ENCODE measurements at places on chromosomes 7 and 10.
A peak's percentile ranks its signal among the peaks of the same experiment; 100 is the strongest.

DNA sequence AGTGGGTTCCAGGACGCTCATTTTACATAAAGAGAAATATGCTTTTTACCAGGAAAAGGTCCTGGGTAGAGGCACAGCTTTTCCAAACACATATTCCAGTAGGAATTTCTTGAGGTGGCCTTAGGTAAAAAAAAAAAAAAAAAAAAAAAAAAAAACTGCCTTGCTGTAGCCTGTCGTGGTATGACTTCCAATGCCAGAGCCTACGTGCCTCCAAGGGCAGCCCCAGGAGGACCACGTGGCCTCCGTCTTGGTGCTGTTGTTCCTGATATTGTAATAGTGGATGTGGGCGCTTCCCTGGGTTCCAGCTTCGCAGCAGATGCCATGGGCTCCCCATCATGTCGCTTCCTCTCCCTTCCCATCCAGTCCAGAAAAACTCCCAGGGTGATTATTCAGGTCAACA, 49.3 kb downstream of the PRKAG2 start:
- DNase-seq: no peak

DNA sequence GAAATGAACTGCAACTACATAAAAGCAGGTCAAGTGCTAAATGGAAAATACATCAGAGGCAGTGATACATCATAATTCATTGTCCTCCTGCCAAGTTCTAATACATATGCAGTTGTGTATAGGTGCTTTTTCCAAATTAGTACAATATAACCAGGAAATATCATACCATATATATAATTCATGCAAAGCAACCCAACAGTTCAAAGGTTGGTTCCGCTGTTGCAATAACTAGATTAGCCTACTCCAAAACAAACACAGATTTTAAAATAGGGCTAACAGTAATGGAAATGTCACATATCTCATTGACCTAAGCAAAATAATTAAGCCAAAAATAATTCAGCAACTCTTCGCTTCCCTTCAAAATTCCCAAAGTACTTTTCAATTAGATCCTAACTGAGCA, 88.9 kb upstream of the NEBL start:
- no peak for DNase-seq

DNA sequence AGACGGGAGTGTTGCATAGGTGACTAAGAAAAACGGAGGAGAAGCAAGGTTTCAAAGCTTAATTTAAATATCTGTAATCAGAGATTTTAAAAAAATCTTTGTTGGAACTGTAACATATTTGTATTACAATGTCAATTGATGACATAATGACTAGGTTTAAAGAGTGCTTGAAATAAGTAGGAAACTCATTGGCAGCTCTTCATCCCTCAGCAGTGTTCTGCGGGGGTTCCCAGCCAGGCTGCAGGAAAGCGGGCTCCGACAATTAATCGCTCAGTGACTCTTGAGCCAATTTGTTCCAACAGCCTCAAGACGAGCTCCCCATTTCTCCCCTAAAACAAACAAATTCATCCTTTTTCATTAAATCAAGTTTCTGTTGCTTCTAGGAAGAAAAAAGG, 22.6 kb downstream of the CPXM2 start:
- DNase-seq: no peak

DNA sequence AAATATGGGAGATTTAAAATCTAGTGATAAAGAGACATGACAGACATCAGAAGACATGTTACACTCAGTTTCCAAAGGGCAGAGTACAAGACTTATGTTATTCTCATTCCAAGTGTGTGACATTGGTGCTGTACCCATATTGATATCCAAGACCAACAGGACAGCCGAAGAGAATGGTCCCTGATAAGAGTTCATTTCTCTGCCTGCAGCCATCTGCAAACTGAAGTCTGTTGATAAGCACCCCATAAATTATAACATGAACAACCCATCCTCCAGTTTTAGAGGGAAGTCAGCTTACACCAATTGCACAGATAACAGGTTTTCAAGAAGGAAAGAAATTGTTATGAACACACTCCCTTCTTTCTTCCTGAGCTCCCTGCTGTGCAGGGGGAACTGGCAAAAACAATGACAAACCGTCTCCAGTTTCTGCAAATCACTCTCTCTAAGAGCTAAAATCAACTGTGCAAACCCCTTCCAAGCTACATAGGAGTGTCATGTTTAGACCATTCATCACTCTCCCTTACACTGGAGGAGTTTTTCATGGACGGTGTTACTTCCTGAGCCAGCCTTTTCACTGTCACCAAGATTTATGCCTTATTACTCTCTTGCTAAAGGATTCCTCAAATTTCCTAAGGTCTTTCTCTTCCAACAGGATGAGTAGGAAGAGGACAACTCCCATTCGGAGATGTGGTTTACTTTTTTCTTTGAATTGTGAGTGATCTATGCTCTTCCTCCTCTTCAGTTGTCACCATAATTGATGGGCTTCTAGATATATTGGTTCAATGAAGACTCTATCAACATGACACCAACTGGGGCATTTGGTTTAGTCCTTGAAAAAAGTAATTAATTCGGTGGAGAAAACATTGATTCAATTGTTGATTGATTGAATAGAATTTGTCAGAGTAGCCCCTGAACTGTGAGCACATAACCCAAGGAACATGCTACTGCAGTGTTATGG, 80.3 kb upstream of the FAM171A1 start:
- peak; percentile 61 for DNase-seq
